ENCODE measurements at places on chromosomes 12 and 14.

DNA sequence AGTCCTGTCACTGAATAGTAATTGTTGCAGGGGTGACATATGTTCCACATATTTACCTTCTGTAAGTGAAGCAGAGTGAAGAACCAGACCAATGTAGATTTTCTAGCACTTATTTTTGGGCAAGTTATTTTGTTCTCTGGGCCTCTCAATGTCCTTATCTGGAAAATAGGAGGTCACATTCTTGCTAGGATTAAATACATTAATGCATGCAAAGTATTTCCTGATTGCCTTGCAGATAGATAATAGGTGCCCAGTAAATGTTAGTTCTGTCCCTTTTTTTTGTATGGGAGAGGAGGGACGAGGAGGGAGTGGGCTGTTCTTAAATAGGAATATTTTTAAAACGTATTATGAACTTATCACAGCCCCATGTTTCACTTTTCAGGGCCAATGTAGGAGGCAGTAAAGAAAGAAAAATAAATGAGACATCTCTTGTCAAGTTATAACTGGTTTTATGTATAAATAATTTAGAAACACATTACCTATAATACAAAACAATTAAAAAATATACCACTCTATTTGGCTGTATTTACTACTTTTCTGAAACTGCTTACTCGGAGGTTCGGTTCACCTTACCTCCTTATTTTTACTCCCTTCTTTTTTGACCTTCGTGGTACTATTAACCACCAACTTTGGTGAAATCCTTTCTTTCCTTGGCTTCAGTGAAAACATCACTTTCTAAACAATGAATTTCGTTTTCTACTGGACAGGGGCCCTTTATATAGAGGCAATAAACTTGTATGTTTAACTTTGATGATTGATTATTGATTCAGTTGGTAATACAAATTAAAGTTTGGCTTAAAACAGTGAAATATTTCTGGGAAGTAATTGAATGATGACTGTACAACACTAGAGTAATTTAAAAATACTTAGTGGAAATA is 41.9 kb downstream of the DIP2B start:
- no peak for DNase-seq

GRCh38 chr12:46164186-46164761 is 104.6 kb downstream of the SLC38A1 start:
- no peak for DNase-seq

GRCh38 chr12:1632702-1633101 is 3.7 kb downstream of the WNT5B start:
- no peak for DNase-seq

DNA sequence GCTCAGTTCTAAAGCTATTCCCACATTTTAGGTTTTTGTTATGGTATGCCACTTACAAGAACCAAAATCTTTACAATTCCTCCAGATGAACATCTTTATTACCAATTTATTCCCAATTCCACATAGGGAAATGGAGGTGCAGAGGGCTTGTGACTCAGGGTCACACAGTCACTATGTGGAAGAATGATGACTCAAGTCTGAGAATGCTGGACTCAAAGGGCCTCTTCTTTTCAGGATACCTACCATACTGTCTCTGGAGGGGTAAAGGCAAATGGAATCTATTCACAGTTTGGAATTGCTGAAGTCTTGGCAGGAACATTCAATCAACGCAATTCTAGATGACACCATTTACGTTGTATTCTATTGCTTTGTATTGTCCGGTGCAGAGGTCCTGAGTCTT is 48.2 kb upstream of the MANSC4 start:
- DNase-seq: no peak

- DNase-seq: no peak
Measured at GRCh38 chr14:104353221-104353920, 215.0 kb downstream of the KIF26A start.

DNA sequence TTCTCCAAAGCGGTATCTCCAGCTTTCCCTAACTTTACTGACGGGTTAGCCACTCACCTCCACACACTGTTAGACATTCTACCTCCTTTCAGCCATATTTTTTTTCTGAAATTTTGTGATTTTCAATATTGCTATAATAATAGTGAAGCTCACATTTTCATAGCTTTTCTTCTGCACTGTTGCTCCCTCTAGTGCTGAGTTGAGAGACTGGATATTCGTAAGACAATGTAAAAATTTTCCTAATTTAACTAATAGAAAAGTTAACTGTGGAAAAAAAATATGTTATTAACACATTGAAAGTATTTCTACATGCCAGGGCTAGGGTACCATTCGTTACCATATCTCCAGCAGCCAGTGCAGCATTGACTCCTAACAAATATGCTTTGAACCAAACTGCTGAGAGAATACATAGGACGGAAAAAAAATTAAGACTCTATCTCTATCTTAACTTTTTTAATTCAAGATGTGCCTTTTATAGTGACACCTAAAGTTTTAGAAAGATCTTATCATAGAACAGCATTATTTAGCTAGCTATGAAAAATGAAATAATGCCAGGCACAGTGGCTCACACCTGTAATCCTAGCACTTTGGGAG is 48.7 kb upstream of the ABCC9 start:
- DNase-seq: no peak

Measured in CD4-positive, alpha-beta T cell treated with Interleukin-6 at 100 ng/mL for 8 hours (primary cell).